ENCODE measurements at places on chromosomes 7 and 10.

DNA sequence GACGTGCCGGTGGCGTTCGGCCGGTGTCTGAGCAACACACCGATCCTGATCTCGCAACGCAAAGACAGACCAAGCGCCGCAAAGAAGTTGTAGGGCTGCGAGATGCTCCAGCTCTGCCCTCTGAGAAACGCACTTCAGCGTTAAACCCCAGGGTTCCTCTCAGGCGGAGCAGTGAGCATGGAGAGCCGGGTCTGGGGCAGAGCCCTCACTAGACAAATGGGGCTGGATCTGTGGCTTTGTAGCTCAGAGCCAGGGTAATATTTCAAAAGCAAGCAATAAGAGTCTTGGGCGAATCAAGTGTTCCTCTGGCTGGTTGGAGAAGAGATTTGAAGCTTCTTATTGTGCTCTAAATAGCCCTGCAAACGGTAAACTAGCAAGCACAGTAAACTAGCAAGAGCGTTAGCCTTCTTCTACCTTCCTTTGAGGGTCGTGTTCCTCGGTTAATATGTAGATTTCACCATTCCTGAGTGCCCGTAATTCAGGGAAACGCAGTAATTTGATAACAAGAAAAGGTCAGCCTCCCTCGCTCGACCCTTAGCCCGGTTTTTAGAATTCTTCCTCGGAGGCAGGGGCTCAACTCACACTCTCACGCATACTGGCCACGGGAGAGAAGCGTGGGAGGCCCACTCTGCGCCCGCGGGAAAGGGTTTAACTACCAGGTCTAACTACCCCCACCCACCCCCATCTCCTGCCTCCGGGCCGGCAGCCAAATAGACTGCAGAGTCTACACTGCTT, 6.7 kb downstream of the SKAP2 start:
- DNase-seq = peak; percentile 36

GRCh38 chr10:101061624-101062231, at the start of gene KAZALD1:
KAZALD1 (plus strand) TSS chr10:101061989; CDS start chr10:101062593, 604 bp downstream.
- no peak for DNase-seq

- DNase-seq = no peak
These were observed 40.6 kb downstream of the NHLRC2 start for GRCh38 chr10:113895018-113895417.

GRCh38 chr7:27183682-27184336, 1.2 kb downstream of the HOXA11 start:
- no peak for DNase-seq

GRCh38 chr10:66625709-66626590, 299.9 kb upstream of the LRRTM3 start:
- DNase-seq = no peak

DNA sequence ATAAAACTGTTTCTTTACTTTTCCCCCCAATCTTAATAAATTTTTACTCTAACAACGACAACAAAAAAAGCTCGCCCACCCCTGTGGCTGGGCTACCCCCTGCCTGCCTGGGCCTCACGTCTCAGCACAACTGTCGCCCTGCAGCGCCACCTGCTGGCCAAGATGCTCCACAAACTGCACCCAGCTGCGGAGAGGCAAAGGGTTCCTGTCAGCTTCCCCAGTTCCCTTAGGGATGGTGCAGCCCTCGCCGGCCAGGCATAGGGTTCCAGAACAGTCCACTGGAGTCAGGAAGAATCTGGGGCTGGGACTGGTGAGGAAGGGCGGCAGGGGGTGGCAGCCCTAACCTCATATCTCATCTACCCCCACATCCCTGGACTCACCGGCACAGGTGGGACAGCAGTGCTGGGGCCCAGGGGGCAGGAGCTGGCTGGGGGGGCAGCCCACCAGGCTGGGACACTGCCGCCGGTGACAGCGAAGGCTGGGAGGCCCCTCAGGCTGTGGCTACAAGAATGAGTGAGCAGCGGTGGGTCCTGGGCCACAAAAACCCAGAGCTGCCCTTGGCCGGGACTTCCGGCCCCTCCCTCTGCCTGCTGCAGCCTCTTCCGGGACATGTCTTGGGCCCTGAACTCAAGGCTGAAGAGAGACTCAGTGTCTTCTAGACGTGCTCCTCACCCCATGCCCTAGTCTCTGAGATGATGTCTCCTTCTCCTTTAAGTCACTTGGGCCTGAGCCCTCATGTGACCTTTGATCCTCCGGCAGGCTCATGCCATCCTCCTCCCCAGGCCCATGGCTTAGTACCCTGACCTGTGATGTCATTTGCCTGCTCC, 21.2 kb downstream of the ATP6V1F start:
- peak; percentile 78 for DNase-seq

DNA sequence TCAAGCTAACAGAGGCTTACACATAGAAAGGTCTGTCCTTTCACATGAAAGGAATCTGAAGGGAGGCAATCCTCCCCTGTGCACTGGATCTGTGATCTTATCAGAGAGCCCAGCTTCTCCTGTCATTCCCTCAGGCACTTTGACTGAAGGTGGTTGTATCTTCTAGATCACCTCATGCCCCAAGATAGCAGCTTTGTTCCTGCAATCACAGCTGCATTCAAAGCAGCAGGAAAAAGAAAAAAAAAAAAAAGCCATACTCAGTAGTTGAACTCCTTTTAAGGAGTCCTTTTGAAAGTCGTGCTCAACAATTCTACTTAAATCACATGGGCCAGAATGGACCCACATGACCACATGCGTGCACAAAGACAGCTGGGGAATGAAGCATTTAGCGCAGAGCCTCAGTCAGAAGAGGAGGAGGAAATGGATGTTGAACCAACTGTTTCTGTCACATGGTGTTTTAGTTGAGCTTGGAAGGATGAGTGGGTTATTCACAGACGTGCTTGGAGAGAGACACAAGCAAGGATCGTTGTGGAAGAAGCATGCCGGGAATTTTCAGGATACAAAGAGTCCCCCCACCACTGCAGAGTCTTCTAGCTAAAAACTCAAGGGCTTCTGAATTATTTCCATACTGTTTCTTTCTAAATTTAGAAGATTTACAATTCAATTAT, 13.0 kb upstream of the PFKP start:
- no peak for DNase-seq

DNA sequence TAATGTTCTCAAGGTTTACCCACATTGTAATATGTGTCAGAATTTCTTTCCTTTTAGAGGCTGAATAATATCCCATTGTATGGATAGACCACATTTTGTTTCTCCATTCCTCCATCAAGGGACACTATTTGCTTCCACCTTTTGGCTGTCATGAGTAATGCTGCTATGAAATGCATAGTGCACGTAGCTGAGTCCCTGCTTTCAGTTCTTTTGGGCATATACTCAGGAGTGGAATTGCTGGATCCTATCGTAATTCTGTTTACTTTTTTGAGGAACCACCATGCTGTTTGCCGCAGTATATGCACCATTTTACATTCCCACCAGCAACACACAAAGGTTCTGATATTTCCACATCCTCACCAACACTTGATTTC, 60.0 kb downstream of the PRF1 start:
- no peak for DNase-seq

DNA sequence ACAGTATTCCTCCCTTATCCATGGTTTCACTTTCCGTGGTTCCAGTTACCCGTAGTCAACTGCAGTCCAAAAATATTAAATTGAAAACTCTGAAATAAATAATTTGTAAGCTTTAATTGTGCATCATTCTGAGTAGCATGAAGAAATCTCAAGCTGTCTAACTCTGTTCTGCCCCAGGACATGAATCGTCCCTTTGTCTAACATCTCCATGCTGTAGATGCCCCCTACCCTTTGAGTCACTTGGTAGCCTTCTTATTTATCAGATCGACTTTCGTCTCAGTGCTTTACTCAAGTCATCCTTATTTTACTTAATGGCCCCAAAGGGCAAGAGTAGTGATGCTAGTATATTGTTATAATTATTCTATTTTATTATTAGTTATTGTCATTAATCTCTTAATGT, 41.8 kb downstream of the CPED1 start:
- DNase-seq = no peak

- no peak for DNase-seq
These were observed 188.1 kb upstream of the CELF2 start for GRCh38 chr10:10829576-10829975.

DNA sequence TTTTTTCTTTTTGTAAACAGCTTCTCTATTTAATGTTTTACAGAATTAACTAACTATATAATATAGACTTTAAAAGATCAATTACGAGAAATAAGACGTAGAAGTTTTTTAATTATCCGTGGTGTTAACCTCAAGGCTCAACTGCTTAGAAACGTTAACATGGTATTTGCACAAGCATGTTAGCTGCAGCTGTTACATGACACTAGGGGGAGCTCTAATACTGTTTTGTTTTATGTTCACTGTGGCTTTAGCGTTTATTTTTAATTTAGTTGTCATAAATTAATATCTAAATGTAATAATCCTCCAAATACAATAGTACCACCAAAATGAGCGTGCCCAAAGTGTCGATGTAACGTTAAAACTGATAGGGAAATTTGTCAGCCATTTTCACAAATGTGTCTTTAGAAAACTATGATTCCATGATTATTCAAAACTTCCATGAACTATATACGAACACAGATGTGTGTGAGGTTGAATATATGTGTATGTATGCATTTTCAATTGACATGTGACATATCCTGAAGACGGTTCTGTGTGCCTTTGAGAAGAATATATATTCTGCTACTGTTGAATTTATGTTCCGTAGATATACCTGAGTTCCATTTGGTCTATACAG, 828.8 kb upstream of the MBL2 start:
- DNase-seq = peak; percentile 2

GRCh38 chr7:81025360-81025759, 106.5 kb upstream of the SEMA3C start:
- DNase-seq = no peak

DNA sequence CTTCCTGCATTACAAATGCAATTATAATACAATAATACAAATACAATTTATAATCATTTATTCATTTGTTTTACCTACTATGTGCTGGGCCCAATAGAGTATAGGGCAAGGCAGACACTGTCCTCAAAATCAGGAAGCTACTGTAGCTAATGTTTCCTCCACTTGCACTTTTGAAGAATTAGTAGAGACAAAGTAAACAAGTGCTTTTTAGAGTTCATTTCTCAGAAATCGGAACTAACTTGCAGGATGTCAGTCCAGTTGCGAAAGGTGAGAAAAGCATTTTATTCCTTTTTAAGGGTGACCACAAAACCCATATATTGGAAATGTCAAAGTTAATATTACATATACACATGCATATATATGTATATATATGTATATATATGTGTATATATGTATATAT, 14.2 kb downstream of the ADRB1 start:
- DNase-seq = no peak

GRCh38 chr7:69706070-69706469, 107.8 kb downstream of the AUTS2 start:
- DNase-seq = no peak

- no peak for DNase-seq
These were observed 84.7 kb downstream of the ARL5B start for GRCh38 chr10:18743926-18744325.

DNA sequence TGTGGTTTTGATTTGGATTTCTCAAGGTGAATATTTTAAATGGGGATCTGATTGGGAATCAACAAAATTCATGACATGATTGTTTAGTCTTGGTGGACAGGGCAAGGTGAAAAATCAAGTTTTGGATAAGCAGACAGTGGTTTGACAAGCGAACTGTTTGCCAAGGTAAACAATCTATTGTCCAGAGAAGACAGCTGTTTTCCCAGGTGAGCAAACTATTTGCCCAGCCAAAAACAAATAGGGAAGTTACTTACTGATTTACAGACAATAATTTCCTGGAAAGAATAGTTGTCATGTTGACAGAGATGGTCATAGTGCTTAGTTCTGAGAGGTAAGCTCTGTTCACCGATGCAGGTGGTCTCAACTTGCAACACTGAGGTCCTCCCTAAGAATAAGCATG, 94.0 kb upstream of the STEAP1B start:
- no peak for DNase-seq

GRCh38 chr7:155153676-155154075, 83.6 kb downstream of the HTR5A start:
- DNase-seq = no peak

GRCh38 chr10:31623466-31623865, 304.4 kb downstream of the ZEB1 start:
- DNase-seq = no peak

DNA sequence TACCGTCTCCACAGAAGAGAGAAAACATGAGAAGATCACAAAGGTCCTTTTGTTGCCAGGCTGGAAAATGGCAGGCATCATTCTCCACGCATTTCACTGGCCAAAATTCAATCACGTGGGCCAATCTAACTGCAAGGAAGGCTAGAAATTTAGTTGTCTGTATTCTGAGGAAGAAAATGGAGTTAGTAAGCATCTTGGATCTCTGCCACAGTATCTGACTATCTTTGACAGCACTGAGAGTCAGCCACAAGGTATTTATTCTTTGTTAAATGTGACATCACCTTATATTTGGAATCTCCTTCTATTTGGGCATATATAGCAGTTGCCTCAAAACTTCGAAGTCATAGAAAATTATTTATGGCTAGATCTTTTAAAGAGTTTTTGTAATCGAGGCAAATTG, 213.9 kb downstream of the NSUN6 start:
- no peak for DNase-seq

- no peak for DNase-seq
These were observed 10.2 kb upstream of the SEC61G start for GRCh38 chr7:54769203-54769602.

GRCh38 chr7:7803715-7804178, 85.3 kb upstream of the RPA3 start:
- no peak for DNase-seq

DNA sequence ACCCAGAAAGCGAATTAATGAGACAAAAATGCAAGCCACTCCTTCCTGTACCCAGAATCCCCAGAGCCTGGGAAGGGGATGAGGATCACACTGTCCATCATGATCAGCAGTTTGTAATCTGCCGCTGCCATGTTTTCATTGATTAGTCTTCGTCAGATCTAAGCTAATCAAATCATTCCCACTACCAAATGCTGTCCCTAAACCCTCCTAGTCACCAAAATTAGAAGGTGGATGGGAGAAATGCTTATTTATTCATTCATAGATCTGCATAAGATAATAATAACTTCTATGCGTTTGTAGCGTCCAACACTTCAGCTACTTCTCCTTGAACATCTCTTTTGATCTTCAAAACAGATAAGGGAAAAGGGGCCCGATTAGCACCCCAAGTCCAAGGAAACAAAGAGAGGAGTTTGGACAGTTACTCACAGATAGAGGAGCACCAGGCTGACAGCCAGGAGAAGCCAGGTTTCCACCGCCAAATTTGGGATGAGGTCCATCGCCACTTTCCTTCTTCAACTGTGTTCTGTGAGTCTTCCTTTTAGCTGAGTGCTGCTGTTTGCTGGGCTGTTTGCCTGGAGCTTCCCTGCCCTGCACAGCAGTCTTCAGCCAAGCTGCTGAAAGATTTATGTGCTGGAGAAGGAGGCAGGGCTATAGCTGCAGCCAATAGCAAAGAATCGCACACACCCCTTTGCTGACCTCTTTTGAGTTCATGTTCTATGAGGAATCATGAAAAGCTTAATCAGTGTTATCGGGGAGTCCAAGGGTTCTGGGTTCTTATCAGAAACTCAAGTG, at the start of gene CYP3A5:
Gene CYP3A5, minus strand, starts transcription at position 597 of the 792 bp plus-strand sequence. Its CDS starts 100 bp downstream, at position 497.
- DNase-seq = no peak
